ENCODE measurements at places on chromosomes 4 and X.

- no peak for DNase-seq
These were observed 124.6 kb downstream of the COL4A6 start for GRCh38 chrX:108313669-108314068.

- DNase-seq, result no peak
These were observed 4.7 kb upstream of the TSPYL2 start for GRCh38 chrX:53077207-53078197.

DNA sequence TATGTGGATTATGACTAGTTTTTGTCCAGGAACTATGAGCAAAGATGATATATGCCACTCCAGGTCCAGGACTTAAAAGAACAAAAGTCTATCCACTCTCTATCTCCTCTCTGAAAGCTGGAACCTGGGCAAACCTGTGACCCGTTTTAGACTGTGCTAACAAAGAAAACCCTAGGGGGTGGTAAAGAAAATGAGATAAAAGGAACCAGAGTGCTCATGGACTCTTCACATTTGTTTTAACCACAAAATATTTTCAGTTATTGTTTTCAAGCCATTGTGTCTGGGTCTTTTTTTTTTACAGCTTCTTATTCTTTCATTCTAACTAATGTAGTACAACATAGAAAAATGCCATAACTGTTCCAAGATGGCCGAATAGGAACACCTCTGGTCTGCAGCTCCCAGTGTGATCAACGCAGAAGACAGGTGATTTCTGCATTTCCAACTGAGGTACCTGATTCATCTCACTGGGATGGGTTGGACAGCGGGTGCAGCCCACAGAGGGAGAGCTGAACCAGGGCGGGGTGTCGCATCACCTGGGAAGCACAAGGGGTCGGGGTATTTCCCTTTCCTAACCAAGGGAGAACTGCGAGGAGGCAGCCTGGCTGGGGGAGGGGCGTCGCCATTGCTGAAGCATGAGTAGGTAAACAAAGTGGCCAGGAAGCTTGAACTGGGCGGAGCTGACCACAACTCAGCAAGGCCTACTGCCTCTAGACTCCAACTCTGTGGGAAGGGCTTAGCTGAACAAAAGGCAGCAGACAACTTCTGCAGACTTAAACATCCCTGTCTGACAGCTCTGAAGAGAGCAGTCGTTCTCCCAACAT, 45.1 kb downstream of the CHM start:
- DNase-seq, result peak; percentile 60

DNA sequence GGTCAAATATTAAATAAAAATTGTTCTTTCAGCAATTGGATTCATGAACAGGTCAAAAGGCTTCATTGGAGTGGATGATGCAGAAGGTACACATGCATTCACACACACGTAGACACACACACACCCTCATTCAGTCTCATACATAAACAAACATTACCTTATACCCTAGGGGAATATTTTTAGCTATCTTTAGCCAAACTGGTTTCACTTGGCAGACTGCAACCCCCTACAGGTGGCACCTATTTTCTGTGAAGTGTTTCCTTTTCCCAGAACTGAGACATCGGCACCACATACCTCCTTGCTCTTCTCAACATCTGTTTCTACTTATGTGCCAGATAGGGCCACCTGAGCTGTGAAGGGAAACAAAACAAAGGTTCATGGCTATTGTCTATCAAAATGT, 18.5 kb upstream of the KDR start:
- no peak for DNase-seq

DNA sequence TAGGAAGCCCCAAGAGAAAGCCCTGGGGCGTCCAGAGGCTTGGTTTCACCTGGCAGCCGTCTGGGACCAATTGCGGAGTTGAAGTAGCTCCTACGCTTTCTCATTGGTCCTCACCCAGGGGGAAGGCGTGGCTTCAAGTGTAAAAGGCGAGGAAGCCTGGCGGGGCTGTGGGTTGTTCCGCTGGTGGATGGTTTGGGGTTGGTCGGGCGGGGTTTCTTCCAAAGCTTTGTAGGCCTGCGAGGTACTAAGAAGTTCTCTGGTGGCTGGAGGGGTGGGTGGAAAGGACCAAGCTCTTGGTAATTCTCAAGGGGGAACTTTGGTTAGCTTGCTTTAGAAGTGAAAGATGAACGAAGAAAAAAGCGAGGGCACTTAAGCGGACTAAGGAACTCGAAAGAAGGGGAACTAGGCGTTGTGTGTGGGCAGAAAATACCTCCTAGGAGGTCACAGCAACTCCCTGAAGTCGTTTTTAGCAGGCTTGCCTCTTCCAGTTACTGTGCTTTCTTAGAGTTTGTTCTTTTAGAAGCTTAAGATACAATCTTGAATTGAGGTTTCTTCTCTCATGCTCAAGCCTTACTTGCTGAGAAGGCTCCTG, 36.6 kb downstream of the CCNG2 start:
- peak; percentile 67 for DNase-seq

GRCh38 chrX:69158166-69158980, 6.9 kb downstream of the PJA1 start:
- DNase-seq, result peak; percentile 43

DNA sequence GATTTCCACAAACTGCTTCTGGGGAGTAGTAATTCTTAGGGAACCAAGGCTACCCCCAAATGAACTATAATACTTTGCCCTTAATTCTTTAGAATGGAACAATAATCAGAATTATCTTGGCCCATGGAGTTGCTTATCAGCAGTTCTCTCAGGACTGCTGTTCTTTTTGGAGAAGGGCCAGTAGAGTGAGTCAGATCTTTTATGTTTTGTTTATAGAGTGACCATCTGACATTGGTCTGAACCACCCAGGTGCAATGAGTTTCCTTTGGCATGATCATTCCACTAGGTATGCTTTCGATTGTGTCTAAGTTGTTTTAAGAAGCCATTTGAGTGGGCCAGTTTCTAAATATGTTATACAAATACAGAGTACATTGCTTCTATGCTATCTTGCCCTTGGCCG, 31.8 kb downstream of the PRRG1 start:
- no peak for DNase-seq

DNA sequence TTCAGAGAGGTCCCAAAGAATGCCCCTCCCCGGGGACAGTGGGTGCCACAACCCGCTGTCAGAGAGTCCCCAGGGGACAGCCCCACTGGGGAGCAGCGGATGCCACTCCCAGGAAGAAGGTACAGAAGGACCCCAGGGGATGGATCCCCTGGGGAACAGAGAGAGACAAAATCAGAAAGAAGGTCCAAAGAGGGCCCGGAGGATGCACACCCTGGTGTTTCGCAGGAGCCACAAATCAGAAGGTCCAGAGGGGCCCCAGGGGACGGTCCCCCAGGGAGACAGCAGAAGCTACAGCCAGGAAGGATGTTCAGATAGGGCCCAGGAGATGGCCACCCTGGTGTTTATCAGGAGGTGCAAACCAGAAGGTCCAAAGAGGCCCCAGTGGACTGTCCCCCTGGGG, 1.4 kb downstream of the TEX13D start:
- DNase-seq, result no peak

GRCh38 chr4:72112514-72113156, 80.8 kb downstream of the NPFFR2 start:
- DNase-seq, result no peak

DNA sequence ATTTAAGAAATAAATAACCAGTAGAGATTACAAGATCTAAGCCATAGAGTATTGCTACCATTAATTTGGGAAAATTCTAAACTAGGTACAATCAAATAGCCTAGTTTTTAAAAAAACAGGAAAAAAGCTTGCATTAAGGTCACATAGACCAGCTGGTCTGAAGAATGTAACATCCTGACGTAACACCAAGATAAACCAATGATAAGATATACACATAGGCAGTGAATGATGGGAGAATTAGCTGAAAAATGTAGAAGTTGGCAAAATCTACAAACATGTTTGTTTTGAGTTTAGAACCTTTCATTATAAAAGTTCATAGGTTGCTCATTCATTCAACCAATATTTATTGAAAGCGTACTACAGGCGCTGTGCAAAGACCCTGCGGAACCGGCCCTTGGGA, 120.0 kb downstream of the SH3RF1 start:
- DNase-seq, result no peak

- DNase-seq, result no peak
These were observed 35.8 kb downstream of the LRP2BP start for GRCh38 chr4:185359767-185360446.

DNA sequence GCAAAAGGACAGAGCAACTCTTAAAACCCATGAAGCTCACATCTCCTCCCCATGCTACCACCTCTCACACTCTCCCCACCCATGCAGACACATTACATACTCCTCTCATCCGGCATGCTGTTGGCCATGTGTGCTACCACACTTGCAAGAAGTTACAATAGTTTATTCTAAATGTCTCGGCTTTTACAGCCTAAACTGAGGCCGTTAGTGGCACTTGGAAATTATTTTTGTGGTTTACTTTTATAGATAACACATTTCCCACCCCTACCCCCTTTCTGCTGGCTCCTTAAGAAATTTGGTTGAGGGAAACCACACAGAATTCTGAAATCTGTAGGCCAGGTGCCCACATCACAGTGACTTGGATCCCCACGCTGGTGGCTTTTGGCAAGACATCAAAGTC, 141.1 kb upstream of the HHIP start:
- DNase-seq, result no peak

DNA sequence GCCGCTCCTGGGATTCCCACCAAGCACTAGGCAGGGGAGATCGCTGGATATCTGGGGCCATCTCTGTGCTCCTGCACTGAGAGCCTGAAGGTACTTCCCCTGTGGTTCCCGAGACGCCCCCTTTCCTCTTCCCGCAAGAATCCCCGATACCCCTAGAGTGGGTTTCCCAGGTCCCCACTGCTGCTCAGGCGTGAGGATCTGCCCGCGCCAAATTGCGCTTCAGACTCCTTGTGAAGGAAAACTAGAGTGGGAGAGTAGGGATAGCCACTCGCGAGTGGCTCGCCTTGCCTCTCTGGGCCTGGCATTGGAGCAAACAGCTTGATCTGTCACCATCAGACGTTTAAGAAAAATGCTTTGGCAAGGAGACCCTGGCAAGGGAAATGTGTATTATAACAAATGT, 1.5 kb downstream of the IL1RAPL2 start:
- no peak for DNase-seq

- no peak for DNase-seq
These were observed 112.9 kb downstream of the ARHGAP10 start for GRCh38 chr4:147844781-147845180.

DNA sequence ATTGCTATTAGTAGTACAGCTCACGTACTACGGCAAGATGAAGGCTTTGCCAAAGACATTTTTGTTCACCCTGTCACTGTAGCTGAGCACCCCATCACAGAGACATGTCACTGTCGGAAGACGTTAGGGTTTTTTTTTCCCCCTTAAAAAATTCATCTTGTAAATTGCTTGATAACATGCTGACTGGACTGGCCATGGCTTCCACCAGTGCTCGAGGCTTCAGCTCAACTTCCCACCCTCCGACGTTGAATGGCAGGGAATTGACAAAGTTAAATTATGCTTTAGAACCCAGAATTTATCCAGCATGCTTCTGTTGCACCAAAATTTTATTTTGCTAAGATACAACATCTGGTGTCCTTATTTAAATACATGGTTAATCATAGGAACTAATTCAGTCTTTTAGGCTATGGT, 707 bp upstream of the OTUD4 start:
- no peak for DNase-seq
